COR-L47 (cell line): ENCODE measurements at places on chromosomes 6 and 20.

DNA sequence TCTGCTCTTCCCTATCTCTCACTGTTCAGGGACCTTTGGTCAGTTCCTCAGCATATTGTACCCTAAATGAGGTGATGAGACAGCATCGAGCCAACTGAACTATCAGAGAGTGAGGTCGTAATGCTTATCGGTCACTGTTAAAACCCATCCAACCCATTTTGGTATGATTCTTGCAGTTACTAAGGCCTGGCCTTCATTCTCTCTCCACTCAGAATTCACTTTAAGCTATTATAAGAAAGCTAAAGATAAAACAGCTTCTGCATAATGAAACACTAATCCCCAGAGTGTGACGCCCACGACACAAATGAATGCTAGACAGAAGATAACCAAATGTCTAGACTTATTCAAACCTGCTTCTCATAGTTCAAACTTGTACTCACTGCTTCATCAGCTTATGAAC, 175.8 kb downstream of the GMPR start:
- no peak for DNase-seq

DNA sequence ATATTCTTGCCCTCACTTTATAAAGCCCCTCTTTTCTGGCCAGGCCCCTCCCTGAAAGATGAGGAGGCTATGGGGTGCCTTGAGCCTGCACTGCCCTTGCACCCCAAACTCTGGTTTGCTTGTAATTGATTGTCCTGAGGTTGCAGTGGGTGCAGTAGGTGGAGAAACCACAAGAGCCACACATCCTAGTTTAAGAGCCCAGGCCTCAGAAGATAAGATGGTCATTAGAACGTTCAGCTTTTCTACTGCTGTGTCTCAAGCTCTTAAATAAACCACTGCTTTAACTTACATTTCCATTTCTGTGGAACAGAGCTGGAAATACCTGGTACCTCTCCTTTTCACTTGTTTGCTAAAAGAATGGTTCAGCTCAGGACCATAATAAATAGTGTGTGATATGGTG, 9.0 kb downstream of the MRAP2 start:
- no peak for DNase-seq

DNA sequence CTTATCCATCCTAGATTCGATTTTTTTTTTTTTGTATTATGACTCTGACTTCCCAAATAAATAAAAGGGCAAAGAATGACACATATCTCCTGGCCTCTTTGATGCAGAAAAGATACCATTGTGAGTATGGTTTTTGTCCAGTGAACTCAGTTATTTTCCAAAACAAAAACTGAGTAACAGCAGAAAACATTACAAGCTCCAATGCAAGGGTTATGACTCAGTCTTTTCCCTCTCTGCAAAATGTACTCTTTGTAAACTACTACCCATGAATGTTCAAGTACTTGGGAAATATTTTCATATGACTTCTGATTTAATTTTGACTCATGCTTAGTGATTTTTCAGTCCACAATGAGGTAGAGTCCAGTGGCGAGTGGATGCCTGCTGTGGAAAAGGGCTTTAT, 355.3 kb downstream of the RNF144B start:
- no peak for DNase-seq

DNA sequence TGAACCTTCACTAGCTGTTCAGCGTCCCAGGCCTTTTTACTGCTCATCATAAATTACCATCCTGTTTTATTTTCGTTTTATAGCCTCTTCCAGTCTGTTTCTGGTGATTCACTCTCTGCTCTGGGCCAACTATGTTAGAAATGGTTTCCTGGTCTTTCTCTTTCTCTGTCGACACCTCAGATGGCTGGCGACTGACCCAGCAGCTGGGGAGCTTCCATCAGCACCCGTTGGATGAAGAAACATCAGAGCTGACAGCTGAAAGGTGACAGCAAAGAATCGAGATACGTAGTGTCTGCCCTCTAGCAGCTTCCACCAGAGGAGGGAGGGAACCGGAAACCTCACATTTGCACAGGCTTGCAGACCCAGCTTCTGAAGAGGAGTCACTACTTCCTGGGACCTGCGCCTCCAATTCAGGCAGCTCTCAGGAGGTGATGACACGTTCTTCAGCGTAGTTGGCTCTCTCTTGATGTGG, 82.9 kb upstream of the MLN start:
- DNase-seq: no peak

DNA sequence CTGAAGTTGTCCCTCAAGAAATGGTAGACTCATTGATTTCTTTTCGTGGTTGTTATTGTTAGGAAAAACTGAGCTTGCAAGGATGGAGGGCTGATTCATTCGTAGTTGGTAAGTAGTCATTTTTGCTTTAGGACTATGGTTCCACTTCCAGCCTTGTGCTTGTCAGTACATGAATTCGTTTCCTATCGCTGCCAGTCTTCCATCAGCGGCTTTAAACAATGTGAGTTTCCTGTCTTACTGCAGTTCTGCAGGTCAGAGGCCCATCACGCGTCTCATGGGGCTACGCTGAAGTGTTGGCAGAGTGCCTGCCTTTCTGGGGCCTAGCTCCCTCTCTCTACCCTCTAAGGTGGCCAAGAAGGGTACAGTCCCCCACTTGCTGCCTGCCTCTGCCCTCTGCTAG, 11.4 kb upstream of the MDFI start:
- no peak for DNase-seq

GRCh38 chr6:122790028-122790422, 967 bp downstream of the SMPDL3A start:
- DNase-seq: no peak

DNA sequence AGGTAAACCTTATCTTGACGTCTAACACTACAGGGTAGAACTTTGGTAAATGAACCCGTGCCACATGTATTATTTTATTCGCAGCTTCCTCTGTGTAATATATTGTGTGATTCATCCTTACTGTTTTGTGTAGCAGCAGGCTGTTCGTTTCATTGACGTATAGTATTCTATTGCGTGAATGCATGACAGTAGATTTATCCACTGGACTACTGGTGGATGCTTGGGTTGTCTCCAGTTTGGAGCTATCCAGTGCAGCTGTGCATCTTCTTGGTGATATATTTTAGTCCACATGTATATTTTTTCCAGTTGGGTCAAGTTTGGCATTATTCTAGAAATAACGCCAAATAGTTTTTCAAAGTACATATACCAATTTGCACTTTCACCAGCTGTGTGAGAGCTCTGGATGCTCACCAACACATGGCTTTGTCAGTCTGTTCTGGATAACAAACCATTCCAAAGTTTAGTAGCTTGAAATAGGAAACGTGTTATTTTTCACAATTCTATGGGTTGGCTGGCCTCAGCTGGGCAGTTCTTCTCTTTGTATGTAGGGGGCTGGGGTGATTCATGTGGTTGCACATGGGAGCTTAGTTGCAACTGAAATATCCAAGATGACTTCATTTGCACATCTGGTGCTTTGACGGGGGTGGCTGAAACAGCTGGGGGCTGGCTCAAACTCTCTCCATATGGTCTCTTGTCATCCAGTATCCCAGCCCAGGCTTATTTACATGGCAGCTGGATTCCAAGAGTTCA, 9.3 kb downstream of the ECT2L start:
- DNase-seq: no peak

DNA sequence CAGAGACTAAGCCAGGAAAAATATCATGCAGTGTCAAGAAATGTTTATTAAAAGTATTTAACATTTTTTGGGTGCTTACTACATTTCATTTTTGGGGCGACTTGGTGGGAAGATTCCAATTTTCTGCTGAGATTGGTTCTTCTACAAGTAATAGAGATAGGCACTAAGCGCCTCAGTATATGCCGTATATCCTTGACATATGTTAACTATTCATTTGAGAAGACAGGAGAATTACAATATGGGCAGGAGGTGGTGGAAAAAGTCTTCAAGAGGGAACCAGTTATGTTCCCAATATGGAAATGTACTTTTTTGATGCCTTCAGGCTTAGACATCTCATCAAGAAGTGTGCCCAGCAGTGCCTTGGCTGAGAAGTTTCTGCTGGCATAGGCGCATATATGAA, 6.5 kb downstream of the CTNNBL1 start:
- no peak for DNase-seq

- no peak for DNase-seq
These were observed 6.4 kb upstream of the SLC2A12 start for GRCh38 chr6:134058622-134059366.

DNA sequence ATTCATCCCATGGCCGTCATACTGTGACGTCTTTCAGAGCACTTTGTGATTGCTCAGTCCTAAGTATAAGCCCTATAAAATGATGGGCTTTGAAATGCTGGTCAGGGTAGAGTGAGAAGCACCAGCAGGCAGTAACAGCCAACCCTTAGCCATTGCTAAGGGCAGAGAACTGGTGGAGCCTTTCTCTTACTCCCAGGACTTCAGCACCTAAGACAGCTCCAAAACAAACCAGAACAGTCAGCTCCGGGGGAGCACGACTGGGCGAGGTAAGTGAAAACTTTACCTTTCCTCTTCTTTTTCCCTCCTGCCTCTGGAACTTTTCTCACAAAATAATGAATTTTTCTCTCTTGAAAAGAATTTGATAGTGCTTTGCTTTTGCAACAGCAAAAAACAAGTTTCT, at the start of gene VIP:
Gene VIP (plus strand): TSS at position 104 of the 400 bp plus-strand sequence. CDS start 1,381 bp downstream, outside the sequence.
- DNase-seq: no peak

DNA sequence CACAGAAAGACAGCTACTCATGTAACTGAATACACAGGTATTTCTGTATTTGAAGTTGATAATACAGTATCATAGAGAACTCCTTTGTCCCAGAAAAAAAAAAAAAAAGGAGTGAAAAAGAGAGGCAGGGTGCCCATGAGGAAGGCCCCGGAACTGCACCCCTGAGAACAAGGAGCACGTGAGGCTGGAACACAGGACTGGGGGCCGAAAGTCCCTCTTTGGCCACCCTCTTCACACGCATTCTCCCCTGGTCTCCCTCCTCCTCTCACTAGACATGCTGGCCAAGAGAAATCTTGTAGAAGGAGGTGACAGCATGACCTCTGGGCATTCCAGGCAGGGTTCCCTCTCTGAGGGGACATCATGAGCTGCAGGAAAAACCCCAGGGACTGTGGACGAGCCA, 62.7 kb upstream of the TRAF3IP2 start:
- DNase-seq: no peak
